ENCODE measurements at places on chromosomes 12 and 14.
A peak's percentile ranks its signal among the peaks of the same experiment; 100 is the strongest.

DNA sequence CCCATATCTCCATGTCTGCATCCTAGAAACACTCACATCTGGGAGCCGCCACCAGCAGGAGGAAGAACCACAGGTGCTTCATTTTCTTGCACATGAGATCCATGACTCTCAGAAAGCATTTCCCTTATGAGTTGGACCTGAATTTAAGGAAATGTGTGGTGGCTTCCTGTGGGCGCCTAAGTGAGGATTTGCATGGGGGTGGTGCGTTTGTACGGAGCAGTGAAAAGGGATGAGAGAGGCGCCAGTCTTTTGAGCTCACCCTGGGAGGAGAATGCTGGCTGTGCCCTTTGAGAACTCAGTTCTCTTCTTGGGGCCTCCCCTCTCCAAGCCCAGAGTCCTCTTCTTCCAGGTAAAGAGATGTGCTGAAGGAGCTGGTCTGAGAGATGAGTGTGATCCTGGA lies 895.7 kb downstream of the TMEM121 start:
- DNase-seq, result no peak

- DNase-seq, result no peak
These were observed 41.2 kb upstream of the TMED10 start for GRCh38 chr14:75217508-75218206.

- DNase-seq, result no peak
These were observed 80.8 kb downstream of the MNAT1 start for GRCh38 chr14:60815371-60815770.

GRCh38 chr12:111298582-111299436 lies 70.1 kb downstream of the PHETA1 start:
- peak; percentile 13 for DNase-seq

GRCh38 chr12:58408516-58408915 lies 467.1 kb downstream of the ATP23 start:
- no peak for DNase-seq

GRCh38 chr12:62700091-62700880 lies 233.7 kb downstream of the MON2 start:
- no peak for DNase-seq

DNA sequence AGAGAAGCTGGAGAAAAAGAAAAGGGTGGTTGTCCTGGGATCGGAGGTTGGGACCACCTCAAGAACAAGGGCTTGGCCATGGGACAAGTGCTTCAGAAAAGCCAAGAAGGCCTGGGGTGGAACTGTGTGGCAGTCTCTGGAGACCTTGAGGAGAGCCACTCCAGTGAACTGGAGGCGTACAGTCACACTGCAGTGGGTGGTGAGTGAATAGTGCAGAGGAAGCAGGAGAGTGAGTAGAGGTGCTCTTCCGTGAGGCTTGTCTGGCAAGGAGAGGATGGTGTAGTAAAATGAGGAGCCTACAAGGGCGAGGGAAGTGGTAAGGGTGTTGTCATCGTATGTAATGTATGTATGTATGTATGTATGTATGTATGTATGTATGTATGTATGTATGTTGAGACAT lies 20.9 kb downstream of the RASSF3 start:
- no peak for DNase-seq

DNA sequence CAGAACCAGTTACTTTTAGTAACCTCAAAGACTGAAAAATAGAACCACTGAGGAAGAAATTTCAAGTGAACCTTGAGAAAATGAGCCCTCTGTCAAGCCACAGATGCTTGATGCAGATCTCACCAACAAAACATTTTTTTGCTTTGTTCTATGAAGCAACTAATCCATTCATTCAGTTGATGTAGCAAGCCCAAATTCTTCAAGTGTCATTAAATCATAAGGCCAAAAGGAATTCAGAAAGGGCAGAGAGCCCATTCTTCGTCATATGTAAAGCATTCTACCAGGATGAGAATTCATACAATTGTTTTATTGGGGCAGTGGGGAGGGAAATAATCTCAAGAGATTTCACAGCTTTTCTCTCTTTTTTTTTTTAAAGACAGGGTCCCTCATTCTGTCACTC lies 218.0 kb upstream of the RGS6 start:
- DNase-seq, result peak; percentile 90

DNA sequence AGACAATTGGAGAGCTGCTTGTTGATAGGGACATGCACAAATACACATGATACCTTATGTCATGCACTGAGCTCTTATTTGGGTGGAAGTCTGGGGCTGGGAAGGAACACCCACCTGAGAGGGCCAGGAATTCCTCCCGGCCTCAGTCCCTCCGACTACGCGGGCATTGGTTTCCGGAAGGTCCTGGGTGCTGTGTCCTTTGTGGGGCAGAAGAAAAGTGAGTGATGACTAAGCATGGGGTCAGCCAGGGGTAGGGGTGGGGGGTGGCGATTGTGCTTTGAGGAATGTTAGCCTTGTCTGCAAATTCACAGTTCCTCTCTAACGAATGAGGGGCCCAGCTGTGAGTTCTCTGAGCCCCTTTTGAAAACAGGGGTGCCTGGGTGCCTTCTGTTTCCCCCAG lies 798 bp downstream of the CELA1 start:
- no peak for DNase-seq

DNA sequence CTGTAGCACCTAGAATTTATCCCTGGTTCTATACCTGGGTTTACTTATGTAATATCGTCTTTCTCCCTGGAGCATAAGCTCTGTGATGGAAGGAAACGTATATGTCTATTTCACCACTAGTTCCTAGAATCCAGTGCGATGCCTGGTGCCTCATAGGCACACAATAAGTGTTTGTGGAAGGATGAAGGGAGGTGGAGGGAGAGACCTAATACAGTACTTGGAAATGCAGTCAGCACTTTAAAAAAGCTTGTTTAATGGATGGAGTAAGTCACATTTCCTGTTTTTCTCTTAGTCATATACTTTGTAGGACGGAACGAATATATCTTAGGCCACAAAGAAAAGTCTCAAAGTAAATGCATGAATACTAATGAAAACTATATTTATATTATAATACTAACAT lies 186.5 kb upstream of the HMGA2 start:
- no peak for DNase-seq

GRCh38 chr14:95712398-95712797 lies 1.5 kb downstream of the TCL1A start:
- DNase-seq, result no peak

GRCh38 chr12:91870872-91871707 lies 274.6 kb downstream of the BTG1 start:
- DNase-seq, result no peak

GRCh38 chr12:12428047-12428446 lies 71.2 kb downstream of the BORCS5 start:
- DNase-seq, result no peak

GRCh38 chr14:91258011-91258618 lies 13.6 kb upstream of the GPR68 start:
- DNase-seq, result no peak

- peak; percentile 57 for DNase-seq
These were observed 17.8 kb upstream of the HDAC7 start for GRCh38 chr12:47837190-47838171.
